ENCODE measurements at places on chromosomes 4 and X.

DNA sequence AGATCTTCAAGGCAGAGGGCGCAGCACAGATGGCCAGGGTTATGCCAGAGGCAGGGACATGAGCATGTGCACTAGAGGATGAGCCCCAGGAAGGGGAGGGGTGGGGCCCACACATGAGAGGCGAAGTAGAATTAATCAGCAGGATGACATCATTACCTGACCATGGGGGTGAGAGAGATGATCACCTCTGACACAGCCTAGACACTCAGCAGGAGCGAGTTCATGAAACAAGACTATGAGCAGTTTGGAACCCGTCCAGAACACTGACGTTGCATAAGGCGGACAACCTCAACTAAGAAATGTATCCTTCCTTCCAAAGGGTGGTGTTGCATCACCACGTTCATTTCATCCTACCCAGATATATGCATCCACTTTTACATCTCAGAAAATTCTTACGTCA lies 446.7 kb upstream of the TENM3 start:
- DNase-seq, result no peak

- DNase-seq, result no peak
These were observed 23.2 kb downstream of the PSMD10 start for GRCh38 chrX:108068121-108068520.

GRCh38 chrX:12701628-12702027 lies 89.6 kb upstream of the PRPS2 start:
- DNase-seq, result peak; percentile 54

GRCh38 chr4:71156616-71157015 lies 163.2 kb downstream of the DCK start:
- DNase-seq, result no peak

- DNase-seq, result peak; percentile 70
These were observed 585 bp upstream of the SEC24D start for GRCh38 chr4:118836301-118837120.

DNA sequence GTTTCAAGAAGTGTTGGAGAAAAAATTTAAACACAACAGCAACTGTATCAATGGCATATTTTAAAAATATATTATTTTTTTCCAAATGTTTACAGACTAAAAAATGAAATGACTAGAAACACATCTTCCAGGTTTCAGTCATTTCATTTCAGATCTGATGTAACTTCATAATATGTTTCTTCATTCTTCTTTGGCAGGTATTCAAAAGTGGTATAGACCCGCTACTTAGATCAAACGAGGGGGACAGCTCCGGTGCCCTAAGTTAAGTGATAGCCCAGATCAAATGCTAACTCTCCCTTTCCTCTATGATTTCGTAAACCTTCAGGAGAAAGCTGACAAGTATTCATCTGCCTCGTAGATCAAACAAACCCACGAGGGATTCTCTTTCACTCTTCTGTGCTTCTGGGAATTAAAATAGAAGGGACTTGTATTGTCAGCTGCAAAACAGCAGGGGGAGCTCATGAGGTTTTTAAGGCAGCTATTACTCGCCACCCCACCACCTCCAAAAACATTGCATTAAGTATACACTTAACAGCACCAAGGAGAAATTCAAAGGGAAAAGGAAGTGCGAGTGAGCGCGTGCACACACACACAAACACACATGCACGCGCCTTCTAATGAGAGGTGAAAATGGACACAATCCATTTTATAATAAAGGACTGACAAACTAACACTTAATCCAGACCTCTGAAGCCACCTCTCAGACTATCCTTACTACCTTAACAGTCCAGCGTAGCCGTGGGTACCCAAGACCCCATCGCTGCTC lies 21.4 kb downstream of the HELT start:
- peak; percentile 54 for DNase-seq

GRCh38 chr4:158020734-158021346 lies 152.0 kb downstream of the GASK1B start:
- no peak for DNase-seq

- DNase-seq, result no peak
These were observed 52.4 kb upstream of the IL21 start for GRCh38 chr4:122673252-122673651.

DNA sequence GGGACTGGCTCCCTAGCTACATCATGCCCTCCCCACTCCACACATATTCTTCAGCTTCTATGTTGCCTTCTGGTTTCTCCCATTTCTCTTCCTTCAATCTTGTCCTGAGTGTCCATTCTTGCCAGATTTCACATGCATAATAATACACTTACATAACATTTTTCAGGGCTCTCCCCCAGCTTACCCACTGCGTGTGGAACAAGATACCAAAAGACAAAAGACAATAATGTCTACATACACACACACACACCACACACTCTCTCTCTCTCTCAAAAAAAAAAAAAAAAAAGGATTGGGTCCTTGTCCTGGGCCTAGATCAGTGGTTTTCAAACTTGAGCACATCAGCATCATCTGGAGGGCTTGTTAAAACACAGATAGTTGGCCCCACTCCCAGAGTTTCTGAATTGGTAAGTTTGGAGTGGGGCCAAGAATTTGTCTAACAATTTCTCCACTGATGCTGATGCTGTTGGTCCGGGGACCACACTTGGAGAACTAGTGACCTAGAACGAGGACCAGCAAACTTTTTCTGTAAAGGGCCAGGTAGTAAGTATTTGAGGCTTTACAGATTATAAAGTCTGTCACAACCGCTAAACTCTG lies 6.5 kb upstream of the SMARCA1 start:
- DNase-seq, result peak; percentile 69

GRCh38 chr4:165992283-165992682 lies 119.2 kb downstream of the TLL1 start:
- no peak for DNase-seq

DNA sequence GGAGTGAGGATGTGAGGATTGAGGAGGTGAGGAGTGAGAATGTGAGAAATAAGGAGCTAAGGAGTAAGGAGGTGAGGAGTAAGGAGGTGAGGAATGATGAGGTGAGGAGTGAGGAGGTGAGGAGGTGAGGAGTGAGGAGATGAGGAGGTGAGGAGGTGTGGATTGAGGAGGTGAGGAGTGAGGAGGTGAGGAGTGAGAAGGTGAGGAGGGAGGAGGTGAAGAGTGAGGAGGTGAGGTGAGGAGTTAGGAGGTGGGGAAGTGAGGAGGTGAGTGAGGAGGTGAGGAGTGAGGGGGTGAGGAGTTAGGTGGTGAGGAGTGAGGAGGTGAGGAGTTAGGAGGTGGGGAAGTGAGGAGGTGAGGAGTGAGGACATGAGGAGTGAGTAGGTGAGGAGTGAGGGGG lies 74.8 kb upstream of the MXD4 start:
- no peak for DNase-seq

DNA sequence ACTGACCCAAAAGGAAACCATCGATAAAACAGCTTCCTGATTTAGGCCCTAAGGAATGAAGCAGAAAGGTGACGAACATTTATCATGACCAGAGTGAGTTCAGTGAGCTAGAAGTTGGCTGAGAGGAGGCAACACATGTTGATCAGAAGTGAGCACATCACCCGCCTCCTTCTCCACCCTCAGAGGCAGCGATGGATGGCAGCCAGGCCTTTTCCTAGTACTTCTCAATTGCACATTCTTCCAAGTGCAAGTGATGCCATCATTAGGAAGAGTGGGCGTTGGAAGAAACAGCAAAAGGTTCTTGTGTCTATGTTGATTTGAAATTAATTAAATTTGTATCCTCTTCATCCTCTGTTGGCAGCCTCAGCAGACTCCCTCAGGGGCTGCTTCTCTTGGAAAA lies 51.7 kb downstream of the TMEM154 start:
- DNase-seq, result no peak

GRCh38 chr4:25307596-25307995 lies 5.0 kb upstream of the ZCCHC4 start:
- DNase-seq, result no peak

DNA sequence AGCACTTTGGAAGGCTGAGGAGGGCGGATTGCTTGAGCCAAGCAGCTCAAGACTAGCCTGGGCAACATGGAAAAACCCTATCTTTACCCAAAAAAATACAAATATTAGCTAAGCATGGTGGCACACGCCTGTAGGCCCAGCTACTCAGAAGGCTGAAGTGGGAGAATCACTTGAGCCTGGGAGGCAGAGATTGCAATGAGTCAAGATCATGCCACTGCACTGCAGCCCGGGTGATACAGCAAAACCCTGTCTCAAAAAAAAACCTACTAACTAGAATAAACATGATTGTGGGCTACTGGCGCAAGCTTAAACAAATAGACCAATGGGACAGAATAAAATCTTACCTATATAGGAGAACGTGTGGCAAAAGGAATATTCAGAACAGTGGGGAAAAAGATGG lies 7.3 kb downstream of the CDKL2 start:
- DNase-seq, result no peak

DNA sequence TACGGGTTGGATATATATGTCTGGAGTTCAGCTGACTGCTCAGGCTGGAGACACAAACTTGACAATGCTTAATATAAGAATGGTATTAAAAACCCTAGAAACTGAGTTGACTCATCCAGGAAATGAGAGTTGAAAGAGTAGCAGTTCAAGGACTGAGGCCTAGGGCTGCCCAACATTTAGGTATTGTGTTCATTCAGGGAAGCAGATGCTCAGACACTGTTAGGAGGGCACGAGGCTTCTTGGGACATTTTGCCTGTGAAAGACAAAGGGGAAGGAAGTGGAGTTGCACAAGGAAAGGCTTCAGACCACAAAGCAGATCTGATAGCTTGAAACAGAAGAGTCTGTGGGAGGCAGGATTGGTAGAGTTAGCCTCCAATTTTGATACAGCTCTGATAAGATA lies 52.0 kb upstream of the HS3ST1 start:
- no peak for DNase-seq

DNA sequence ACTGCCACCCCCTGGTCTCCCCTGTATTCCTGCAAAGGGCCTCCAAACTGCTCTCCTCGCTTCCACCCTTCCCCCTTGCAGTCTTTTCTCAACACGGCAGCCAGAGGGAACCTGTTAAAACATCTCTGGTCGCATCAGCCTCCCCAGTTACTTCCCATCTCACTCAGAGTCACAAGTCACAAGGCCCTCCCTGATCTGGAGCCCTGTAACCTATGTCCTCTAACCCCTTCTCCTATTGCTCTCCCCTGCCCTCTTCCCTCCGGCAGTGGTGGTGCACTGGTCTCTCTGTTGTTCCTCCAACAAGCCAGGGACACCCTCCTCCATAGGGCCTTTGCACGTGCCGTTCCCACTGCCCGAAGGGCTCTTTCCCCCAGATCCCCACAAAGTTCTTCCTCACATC lies 73.2 kb downstream of the SH3KBP1 start:
- no peak for DNase-seq

- no peak for DNase-seq
These were observed 1973.0 kb upstream of the AGA start for GRCh38 chr4:179415037-179415846.

DNA sequence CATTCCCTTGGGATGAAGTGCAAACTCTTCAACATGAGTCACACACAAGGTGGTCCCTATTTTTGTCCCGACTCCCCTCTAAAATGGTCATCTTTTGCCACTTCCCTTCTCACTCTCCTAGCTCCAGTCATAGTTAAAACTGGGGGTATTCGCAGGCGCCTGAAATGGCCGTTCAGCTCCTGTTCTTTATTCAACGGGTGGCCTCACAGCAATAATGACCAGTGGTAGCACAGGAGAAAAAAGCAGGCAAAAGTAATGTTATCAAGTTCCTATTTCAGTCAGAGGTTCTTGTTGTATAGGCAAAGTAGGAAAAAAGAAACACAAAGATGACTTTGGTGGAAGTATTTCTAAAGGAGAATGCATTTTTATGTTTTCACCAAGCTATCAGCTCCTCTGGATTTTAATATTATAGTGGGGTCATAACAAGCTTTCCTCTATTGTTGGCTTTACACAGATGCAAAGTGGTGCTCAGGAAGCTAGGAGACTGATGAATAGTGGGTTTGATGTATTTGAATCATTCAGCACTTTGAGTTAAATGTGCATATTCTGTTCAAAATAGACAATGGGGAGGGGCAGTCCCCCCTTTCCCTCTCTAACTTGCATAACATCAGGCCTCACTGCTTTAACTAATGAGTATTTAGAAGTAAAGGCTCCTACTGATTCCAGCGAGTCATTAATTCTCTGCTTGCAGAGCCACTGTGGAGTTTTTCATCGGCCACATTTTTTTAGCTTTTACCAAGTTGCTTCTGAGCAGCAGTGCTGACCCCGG lies 171.2 kb upstream of the NDP start:
- DNase-seq, result no peak

Data from lung (tissue), 17 donors.